ENCODE measurements at places on chromosomes 7 and 10.
A peak's percentile ranks its signal among the peaks of the same experiment; 100 is the strongest.

- no peak for DNase-seq
- H3K27ac ChIP-seq = no peak overlapping the region
- no peak overlapping the region for H3K4me3 ChIP-seq
- no peaks in the 10 kb centered on the region for H3K4me1 ChIP-seq
- no peaks in the 10 kb centered on the region for H3K36me3 ChIP-seq
Measured at GRCh38 chr10:78916227-78916626, 152.5 kb upstream of the ZMIZ1 start.

GRCh38 chr7:35701287-35701900, 6.5 kb upstream of the HERPUD2 start:
- no peaks in the 10 kb centered on the region for H3K36me3 ChIP-seq
- H3K27ac ChIP-seq = no peak overlapping the region
- no peak overlapping the region for H3K4me3 ChIP-seq

- H3K36me3 ChIP-seq = no peaks in the 10 kb centered on the region
- no peaks in the 10 kb centered on the region for H3K4me1 ChIP-seq
- H3K4me3 ChIP-seq = no peak overlapping the region
Measured at GRCh38 chr10:16509996-16510395, 11.7 kb downstream of the C1QL3 start.

- no peaks in the 10 kb centered on the region for H3K36me3 ChIP-seq
- no peak overlapping the region for H3K27ac ChIP-seq
- DNase-seq = no peak
- no peak overlapping the region for H3K4me3 ChIP-seq
Measured at GRCh38 chr7:65820287-65820950, 52.5 kb upstream of the VKORC1L1 start.

GRCh38 chr7:109246330-109247077, 676.8 kb downstream of the DNAJB9 start:
- H3K36me3 ChIP-seq = no peaks in the 10 kb centered on the region
- no peaks in the 10 kb centered on the region for H3K4me1 ChIP-seq
- no peak overlapping the region for H3K4me3 ChIP-seq
- DNase-seq = no peak
- H3K27ac ChIP-seq = no peak overlapping the region

GRCh38 chr10:112585960-112586359, 138.9 kb downstream of the VTI1A start:
- no peak overlapping the region for H3K4me3 ChIP-seq
- H3K36me3 ChIP-seq = no peaks in the 10 kb centered on the region
- H3K4me1 ChIP-seq = no peaks in the 10 kb centered on the region

GRCh38 chr7:49624611-49625010, 148.8 kb upstream of the VWC2 start:
- DNase-seq = no peak
- H3K36me3 ChIP-seq = no peaks in the 10 kb centered on the region
- no peaks in the 10 kb centered on the region for H3K27me3 ChIP-seq
- no peak overlapping the region for H3K4me3 ChIP-seq
- no peaks in the 10 kb centered on the region for H3K4me1 ChIP-seq

DNA sequence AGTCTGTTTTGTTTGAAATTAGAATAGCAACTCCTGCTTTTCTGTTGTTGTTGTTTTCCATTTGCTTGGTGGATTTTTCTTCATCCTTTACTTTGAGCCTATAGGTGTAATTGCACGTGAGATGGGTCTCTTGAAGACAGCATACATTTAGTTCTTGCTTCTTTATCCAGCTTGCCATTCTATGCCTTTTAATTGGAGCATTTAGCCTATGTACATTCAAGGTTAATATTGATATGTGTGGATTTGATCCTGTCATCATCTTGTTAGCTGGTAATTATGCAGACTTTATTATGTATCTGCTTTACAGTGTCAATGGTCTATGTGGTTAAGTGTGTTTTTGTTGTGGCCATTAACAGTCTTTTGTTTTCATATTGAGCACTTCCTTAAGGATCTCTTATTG, 708.9 kb upstream of the ANKRD30A start:
- H3K4me1 ChIP-seq = no peaks in the 10 kb centered on the region
- no peaks in the 10 kb centered on the region for H3K36me3 ChIP-seq
- H3K4me3 ChIP-seq = no peak overlapping the region
- no peak for DNase-seq
- H3K27me3 ChIP-seq = no peaks in the 10 kb centered on the region

DNA sequence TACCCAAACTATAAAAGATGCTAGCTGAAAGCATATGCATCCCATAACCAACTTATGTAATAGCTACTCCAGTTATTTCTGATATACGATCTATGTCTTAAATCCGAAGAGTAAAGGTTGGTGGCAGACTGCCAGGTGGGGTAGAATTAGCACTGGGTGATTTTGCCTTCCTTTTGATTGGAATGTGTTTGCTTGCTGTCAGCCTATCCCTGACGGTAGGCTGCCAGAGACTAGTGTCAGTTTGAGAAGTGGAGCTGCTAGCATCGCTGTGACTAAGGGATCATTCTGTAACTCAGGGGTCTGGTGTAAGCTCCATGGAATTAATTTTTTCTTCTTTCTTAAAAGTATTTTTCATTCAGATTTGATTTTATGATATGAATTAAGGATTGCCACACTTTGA, 9.5 kb upstream of the SEM1 start:
- H3K36me3 ChIP-seq = no peaks in the 10 kb centered on the region
- no peak for DNase-seq
- no peaks in the 10 kb centered on the region for H3K27me3 ChIP-seq
- H3K4me3 ChIP-seq = no peak overlapping the region
- no peak overlapping the region for H3K27ac ChIP-seq
- no peaks in the 10 kb centered on the region for H3K4me1 ChIP-seq

DNA sequence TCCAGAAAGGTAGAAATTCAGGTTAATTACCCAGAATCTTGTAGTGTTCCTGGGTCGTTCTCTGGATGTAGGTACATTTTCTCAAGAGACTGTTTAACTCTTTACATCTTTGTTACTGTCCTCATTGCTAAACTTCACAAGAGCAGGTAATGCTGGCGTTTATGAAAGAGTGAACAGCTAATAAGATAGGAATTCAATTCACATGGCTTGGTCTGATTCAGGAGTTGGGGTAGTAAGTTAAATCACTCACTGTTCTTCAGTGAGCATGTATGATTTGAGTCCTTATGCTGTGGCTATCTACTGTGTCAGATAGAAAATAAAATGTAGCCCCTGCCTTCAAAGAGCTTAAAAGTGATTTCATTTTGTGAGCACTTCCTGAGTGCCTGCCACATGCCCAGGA, 480.0 kb downstream of the LRMDA start:
- H3K4me3 ChIP-seq = no peak overlapping the region
- no peak overlapping the region for H3K27ac ChIP-seq
- H3K27me3 ChIP-seq = no peaks in the 10 kb centered on the region

GRCh38 chr7:139328375-139328774, 12.8 kb upstream of the FMC1 start:
- no peak overlapping the region for H3K27ac ChIP-seq
- H3K4me1 ChIP-seq = no peaks in the 10 kb centered on the region
- no peaks in the 10 kb centered on the region for H3K27me3 ChIP-seq
- H3K4me3 ChIP-seq = no peak overlapping the region

DNA sequence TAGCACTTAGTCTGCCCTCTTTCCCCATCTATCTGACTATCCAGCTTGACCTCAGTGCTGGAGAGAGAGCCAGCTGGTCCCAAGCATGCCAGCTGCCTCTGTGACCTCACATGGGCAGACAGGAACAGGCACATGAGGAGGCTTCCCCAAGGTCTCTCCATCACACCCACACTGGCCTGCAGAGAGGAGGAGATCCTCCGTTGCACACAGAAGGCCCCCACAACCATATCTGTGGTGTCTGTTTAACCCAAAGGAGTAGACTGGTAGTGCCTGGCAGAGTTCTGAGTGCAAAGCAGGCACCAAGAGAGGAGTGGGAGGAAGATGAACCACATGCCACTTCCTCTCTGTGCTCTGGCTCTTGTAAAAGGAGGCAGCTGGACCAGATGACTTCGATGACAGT, 4.8 kb upstream of the ANK3 start:
- H3K4me3 ChIP-seq = no peak overlapping the region
- no peaks in the 10 kb centered on the region for H3K27me3 ChIP-seq
- no peaks in the 10 kb centered on the region for H3K4me1 ChIP-seq
- DNase-seq = no peak

- DNase-seq = no peak
- peak within 1 kb of the TSS; percentile 64 for H3K4me3 ChIP-seq
- peak within 1 kb of the TSS; percentile 86 for H3K27ac ChIP-seq
Measured at GRCh38 chr10:102714621-102715455, at the start of gene SFXN2. Gene SFXN2 (plus strand): TSS chr10:102714636. CDS start chr10:102726637, 12,001 bp downstream.

GRCh38 chr10:103855852-103856796, 748 bp upstream of the SH3PXD2A start:
- no peaks in the 10 kb centered on the region for H3K27me3 ChIP-seq
- DNase-seq = no peak
- H3K4me3 ChIP-seq = peak overlapping the region; percentile 46
- peak overlapping the region; percentile 63 for H3K27ac ChIP-seq

DNA sequence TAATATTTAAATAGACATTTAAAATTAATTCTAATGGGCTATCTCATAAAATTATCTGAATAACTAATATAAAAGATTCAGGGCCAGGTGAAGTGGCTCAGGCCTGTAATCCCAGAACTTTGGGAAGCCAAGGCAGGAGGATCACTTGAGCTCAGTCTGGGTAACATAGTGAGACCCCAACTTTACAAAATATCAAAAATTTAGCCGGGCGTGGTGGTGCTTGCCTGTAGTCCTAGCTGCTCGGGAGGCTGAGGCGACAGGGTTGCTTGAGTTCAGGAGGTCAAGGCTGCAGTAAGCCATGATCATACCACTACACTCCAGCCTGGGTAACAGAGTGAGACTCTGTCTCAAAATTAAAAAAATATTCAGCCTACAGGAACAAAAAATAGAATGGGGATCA, 12.5 kb downstream of the NOBOX start:
- no peaks in the 10 kb centered on the region for H3K27me3 ChIP-seq
- no peak overlapping the region for H3K27ac ChIP-seq
- no peaks in the 10 kb centered on the region for H3K4me1 ChIP-seq
- no peak for DNase-seq
- H3K36me3 ChIP-seq = no peaks in the 10 kb centered on the region

GRCh38 chr7:70634610-70635068, 497.3 kb upstream of the GALNT17 start:
- H3K4me1 ChIP-seq = no peaks in the 10 kb centered on the region
- H3K36me3 ChIP-seq = no peaks in the 10 kb centered on the region
- no peak overlapping the region for H3K4me3 ChIP-seq
- no peak for DNase-seq
- H3K27me3 ChIP-seq = no peaks in the 10 kb centered on the region
- no peak overlapping the region for H3K27ac ChIP-seq

DNA sequence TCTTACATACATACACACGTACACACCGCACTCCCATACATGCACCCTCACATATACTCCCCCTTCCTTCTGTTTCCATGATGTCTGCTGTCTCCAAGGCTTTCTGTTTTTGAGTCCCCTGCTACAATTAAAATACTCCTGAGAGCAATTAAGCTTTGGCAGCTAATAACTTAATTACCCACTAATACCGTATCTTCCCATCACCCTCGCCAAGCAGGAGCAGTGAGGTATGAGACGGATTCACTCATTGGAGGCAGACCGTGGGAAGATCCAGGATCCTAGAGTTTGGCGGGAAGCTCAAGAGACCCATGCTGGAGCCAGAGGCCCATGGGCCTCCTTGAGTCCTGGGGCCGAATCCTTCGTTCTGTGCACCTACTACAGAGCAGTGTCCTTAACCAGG, 1.7 kb upstream of the CALN1 start:
- H3K36me3 ChIP-seq = no peaks in the 10 kb centered on the region
- no peaks in the 10 kb centered on the region for H3K27me3 ChIP-seq
- no peak for DNase-seq
- no peak overlapping the region for H3K4me3 ChIP-seq
